ENCODE measurements at places on chromosomes 6 and 20.

- DNase-seq = no peak
Observed at GRCh38 chr6:14784596-14785492, 461.0 kb upstream of the JARID2 start.

- DNase-seq = no peak
Observed at GRCh38 chr6:3759646-3760232, 8.2 kb upstream of the PXDC1 start.

DNA sequence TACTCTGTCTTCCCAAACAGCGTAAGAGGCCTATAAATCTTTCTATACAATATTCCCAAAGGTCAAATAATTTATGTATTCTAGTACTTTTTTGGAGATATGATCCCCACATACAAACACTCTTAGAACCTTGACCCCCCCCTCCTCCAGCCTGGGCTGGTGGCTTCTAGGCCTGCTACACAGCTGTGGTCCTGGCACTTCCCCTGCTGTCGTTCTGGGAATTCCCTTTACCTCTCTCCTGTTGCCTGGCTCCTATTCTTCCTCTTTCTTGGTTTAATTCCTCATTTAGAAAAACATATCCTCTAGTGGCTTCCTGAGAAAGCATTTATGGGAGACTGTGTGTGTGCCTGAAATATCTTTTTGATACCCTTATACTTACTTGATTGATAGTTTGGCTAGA, 4.1 kb upstream of the TXLNB start:
- no peak for DNase-seq

DNA sequence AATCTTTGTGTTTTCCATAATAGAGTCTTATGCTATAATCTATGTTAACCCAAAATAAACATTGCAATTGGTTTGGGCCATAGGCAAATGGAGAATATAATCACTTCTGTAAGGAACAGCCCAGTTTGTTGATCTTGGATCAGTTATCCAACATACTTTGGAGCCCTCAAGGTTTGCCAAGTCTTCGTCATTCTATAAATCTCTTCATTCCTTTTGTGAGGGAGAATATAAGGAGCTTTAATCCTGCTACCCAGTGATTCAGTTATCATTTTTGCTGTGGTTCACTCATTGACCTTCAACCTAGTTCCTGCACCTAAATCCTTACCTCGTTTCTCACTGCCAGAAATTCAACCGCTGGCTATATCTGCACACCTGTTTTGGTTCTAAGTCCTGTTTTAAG, 500.3 kb upstream of the PTCHD4 start:
- no peak for DNase-seq

GRCh38 chr6:18154507-18155149, at the start of gene TPMT:
TPMT (minus strand) TSS chr6:18155077; CDS start chr6:18149127, 5,950 bp downstream.
- DNase-seq = peak; percentile 12

GRCh38 chr6:118865100-118865391, 28.9 kb upstream of the ASF1A start:
- no peak for DNase-seq

- DNase-seq = peak; percentile 62
Observed at GRCh38 chr6:161100072-161100471, 108.5 kb downstream of the MAP3K4 start.

GRCh38 chr6:167470836-167471547, 146.1 kb downstream of the TTLL2 start:
- no peak for DNase-seq

GRCh38 chr6:48813836-48814235, 649.2 kb downstream of the MMUT start:
- DNase-seq = no peak

- DNase-seq = no peak
Observed at GRCh38 chr6:6893701-6894100, 214.1 kb upstream of the RREB1 start.

DNA sequence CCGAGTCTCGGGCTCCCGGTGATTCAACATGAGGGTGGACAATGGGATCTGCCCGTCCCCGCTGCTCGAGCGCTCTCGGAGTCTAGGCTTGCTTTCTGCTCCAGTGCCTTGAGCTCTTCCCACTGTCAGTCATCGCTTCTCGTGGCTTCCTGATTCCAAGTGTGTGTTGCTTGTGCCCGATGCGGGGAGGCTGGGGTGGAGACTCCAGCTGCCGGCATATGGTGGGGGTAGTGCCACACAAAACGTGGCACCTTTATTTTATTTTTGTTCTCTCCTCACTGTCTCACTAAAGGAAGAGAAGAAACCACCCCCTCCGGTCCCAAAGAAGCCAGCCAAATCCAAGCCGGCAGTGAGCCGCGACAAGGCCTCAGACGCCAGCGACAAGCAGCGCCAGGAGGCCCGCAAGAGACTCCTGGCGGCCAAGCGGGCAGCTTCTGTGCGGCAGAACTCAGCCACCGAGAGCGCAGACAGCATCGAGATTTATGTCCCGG, 14.8 kb upstream of the MYL9 start:
- DNase-seq = peak; percentile 45

DNA sequence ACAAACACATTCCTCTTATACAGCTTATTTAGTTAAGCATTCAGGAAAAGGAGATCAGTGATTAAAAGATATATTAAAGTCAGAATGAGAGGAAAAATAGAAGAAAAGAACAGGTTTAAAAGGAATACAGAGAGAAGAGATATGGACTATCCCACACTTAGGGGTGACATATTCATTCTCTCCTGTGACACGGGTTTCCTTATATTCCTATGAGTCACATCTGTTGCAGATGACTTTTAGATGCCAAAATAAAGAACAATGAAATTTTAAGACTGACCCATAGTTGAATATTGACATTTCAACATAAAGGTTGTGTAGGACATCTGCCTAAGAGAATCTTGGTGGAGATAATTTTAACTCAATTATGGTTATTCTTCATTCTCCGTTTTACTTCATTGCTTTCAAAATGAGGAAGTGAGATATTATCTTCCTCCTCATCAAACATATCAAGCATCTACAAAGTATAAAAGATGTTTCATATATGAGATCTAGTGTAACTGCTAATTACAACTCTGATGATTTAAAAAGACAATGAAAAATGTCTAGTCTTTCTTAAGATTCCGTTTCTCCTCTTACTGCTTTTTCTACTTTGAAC, 1336.7 kb upstream of the CITED2 start:
- DNase-seq = no peak

- no peak for DNase-seq
Observed at GRCh38 chr6:114049367-114049966, 78.5 kb upstream of the HDAC2 start.

GRCh38 chr6:72286911-72287311, 335.0 kb upstream of the KCNQ5 start:
- no peak for DNase-seq

GRCh38 chr20:17935186-17935585, 33.4 kb downstream of the SNX5 start:
- DNase-seq = no peak

DNA sequence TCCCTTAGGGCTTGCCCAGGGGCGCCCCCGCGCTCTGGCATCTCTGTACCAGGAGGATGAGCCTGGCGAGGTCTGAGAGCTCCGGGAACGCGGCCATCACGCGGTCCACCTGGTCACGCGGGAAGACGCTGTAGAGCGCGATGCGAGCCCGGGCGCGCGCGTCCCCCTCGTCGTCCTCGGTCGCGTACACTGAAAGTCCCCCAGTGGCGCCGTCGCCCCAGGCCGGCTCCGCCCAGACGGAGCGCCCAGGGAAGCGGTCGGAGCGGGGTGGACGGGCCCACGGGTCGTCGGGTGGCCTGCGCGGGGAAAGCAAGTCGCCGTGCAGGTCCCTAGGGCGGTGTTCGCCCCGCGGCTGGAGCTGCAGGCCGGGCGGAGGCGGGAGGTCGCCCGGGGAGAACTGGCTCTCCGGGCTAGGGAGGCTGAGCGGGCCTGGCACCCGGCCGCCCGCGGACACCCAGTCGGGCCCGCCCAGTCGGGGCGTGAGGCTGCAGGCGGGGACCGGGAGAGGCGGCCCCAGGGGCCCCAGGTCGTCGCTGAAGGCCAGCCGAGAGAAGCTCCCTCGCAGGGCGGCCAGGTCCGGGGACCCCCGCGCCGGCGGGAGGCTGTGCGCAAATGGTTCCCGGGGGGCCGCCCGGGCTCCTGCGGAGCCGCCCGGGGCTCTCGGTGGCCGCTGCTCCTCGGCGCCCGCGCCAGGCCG, 34.0 kb downstream of the ZC3H12D start:
- no peak for DNase-seq

- DNase-seq = no peak
Observed at GRCh38 chr20:51220293-51220706, 197.4 kb upstream of the KCNG1 start.

- DNase-seq = no peak
Observed at GRCh38 chr20:10761232-10761631, 87.4 kb upstream of the JAG1 start.

DNA sequence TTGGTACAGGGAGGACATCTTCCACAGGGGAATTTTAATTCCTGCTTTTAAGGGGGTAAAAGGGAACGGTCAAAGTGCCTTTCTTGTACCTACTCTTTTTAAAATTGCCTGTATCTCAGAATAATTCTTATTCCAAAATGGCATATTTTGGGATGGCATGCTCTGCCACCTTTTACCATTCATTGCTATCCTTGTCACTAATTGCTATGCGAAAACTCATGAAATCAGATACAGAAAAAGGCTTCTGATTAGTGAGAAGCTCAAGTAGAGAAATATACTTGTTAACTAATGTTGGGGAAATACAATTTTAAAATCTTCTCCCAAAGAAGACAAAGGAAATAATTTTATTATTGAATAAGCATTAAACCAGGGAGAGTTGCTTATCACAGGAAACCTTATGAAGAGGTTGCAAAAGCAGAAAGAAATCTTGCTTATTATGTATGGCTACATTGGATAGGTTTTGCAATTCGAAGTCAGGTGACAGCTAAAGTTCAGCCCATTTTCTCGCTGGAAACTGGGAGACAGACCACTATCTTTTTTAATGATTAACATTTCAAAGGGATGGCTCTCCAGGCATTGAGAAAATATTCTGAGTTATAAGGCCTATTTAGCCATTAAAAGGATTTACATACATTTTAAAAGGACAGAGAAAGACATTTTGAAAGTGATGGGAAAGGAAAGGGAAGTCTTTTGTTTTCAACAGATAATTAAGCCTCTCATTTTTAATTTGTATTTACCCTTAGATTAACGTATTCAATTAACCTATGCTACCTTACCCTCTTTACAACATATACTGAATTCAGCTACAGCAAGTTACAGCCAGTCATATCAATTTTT, 110.3 kb upstream of the PRSS16 start:
- DNase-seq = no peak

- no peak for DNase-seq
Observed at GRCh38 chr6:152379423-152379822, 257.7 kb downstream of the SYNE1 start.

GRCh38 chr20:47350691-47351545, 5.6 kb downstream of the ZMYND8 start:
- no peak for DNase-seq

GRCh38 chr6:105688573-105688972, 285.7 kb upstream of the PREP start:
- DNase-seq = no peak

DNA sequence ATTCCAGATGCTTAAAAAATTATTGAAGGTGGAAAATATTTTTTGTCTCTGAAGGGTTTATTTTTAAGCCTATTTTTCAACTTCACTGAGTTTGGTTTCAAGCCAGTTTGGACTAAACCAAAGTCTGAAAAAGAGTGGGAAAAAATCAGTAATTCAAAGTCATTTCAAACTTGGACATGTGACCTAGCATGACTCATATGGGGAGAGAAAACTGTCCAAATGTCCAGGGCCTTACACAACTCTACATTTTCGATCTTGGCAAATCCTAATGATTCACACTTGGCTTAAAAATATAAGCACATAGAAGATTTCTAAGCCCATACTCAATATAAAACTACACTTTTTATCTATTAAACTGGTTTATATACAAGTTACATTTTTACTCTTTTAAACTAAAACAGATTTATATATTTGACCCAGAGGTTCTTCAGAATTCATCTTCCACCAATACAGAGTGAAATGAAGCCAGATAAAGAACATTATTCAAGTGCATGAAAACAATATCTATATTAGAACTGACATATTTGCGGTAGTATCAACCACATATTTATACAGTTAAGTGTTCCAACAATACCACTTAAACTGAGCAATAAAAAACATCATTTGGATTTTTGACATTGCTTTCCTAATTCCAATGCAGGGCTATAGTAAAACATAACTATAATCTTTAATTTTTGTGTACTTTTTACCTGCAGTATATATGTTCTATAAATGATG, 110.3 kb upstream of the TCF21 start:
- DNase-seq = no peak

DNA sequence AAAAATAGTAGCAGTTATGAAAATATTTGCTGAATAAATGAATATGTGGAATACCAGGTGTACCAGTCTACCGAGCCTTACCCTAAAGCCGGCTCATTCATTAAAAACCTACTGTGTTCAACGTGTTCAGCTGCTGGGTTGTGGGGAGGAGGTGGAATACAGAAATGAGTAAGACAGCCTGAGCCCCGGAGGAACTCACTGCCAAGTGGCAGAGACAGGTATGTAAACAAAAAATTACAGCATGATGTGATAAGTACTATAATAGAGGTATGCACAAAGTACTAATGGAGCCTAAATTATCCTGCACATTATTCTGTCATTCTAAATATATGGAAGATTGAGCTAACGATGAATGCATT, 6.8 kb upstream of the ADTRP start:
- DNase-seq = no peak

GRCh38 chr6:70103798-70104197, 199.1 kb downstream of the COL9A1 start:
- no peak for DNase-seq

DNA sequence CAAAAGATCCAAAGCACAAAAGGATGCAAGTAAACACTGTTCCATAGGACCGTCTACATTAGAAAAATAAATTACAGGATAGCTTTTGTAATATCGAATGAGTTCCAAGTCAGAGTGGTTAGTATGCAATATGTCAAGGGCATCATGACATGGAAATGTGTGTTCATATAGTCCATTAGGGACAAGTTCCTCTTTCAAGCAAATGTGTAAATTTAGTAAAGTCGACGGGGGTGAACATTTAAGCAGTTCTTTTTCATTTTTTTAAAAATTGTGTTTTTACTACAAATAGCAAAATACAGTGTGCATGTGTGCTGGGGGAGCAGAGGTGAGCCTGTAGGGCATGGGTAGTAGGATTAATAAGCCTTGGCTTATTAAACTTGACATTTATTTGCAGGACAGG, 359.0 kb downstream of the ESR1 start:
- no peak for DNase-seq

- no peak for DNase-seq
Observed at GRCh38 chr6:135185483-135185882, 4.4 kb downstream of the MYB start.

DNA sequence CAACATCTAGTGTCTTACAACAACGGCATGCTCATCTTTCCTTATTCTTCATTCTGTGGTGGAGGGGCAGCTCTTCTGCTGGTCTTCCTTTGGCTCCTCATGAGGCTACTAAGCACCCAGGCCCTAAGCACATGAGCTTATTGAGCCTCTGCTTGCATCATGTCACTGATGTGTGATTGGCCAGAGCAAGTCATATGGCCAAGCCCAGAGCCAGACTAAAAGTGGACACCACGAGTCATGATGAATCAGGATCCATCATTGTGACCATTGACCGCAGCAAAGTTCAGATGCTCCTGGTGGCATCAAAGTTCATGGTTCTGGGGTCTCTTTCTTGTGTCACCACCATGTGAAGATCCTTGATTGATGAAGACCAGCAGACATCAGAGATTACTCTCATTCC, 192.0 kb upstream of the FOXA2 start:
- DNase-seq = no peak
